ENCODE measurements at places on chromosomes 12 and 14.

DNA sequence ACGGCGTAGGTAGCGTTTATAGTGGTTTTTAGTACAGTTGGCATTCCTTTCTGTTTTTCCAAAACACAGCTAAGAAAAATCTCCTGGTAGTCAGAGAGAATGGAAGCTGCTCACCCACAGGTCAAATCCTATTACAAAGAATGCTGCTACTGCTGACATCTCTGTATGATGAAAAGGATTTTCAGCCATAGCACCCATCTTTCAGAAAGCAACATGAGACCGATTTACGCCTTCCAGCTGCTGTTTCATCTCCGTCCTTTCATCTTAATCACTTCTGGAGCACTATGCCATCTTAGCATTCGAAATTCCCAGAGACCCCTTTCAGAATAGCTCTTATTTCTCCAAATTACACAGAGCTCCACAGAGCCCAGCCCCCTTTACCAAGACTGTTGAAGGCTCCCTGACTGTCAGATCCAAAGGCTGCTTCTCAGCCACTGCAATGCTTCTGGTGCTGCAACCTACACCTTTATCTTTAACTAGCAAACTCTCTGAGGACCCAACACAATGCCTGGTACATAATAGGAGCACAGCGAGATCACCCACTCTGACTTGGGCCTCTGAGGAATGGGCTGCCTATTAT, 211.8 kb downstream of the NEDD1 start:
- DNase-seq, result no peak

- DNase-seq, result no peak
These were observed 81.4 kb downstream of the PAPOLA start for GRCh38 chr14:96583569-96584041.

- DNase-seq, result no peak
These were observed 54.1 kb downstream of the EP400 start for GRCh38 chr12:132003846-132004245.

DNA sequence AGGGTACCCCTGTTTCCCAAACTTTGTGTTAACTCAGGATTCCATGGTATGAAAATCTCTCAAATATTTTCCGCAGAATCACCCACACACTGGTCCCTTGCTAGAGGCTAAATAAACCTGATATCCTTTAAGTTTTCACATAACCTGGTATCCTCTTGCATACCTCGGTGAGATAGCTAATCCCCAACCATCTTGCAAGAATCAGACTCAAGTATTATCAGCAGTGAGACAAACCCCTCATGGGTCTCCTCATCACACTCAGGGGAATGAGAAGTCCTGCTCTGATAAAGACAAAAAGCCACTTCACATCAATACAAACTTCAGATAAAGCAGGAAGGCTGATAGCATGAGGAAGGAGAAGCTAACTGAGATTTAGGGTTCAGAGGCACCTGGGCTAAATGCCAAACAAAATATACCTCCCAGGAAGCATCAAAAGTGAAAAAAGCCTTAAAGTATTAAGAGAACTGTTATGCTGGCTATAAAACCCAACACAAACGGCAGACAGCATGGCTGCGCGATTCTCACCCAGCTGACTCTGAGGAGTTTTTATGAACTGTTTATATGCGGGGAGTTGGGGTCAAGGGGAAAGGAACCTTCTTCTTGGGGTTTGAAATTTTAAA, 96.5 kb downstream of the FOXN3 start:
- no peak for DNase-seq

DNA sequence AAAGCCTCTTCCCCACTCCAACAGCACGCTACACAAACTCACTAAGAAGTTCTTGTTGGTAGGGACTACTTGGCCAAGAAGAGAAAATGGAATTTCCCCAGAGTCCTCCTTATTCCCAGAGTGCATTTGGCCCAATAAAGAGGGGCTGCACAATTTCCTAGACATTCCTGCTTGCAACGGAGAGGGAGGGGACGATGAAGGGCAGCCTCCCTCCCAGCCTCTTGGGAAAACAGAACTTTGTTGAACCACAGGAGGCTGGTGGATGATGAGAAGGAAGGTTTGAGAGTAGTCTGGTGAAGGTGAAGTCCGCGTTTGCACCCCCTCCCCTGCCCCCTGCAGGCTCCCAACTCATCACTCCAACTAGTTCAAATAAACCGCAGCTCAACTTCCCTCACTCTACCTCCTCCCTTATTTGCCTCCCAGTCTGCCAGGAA, 19.1 kb upstream of the TBX3 start:
- no peak for DNase-seq

GRCh38 chr12:8905546-8905945, 8.8 kb upstream of the PHC1 start:
- no peak for DNase-seq

DNA sequence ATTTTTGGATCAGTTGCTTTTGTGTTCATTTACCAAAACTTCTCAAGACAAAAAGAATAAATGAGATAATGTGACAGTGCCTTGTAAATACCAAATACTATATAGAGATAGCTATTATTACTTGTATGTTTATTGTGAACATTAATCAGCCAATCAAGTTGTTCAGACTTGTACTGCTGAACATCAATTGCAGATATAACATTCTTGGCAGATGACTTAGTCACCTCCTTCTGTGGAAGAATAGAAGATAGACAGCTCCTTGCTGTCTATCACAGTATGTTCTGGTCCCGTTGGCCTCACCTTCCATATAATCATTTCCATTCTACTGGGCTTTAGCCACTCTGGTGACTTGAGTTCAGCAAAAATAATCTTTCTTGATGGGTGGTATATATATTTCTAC, 30.1 kb downstream of the PSEN1 start:
- DNase-seq, result no peak

DNA sequence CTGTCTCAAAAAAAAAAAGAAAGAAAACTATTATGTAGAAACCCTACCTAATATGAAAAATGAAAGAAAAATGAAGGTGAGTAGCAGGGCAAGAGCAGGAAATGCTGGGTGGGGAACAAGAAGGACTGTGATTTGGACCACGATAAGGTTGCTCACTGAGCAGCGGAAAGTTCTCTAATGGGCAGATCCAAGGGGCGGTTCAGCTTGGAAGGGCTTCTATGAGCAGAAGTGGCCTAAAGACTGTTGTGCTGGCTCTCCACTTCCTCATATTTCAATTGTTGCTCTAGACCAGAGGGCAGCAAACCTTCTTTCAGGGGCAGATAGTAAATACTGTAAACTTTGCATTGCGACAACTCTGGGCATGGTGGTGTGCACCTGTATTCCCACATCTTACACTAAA, 16.3 kb upstream of the NFYB start:
- DNase-seq, result no peak

- DNase-seq, result no peak
These were observed 11.1 kb downstream of the SPTSSA start for GRCh38 chr14:34450958-34451357.

Data from stimulated activated CD8-positive, alpha-beta memory T cell treated with anti-CD3 and anti-CD28 coated beads, Interleukin-2, amount 100 ng/mL, for 1 hour (primary cell).